Retina (tissue), 1 donor: ENCODE measurements at places on chromosomes 6 and 20.
A peak's percentile ranks its signal among the peaks of the same experiment; 100 is the strongest.

DNA sequence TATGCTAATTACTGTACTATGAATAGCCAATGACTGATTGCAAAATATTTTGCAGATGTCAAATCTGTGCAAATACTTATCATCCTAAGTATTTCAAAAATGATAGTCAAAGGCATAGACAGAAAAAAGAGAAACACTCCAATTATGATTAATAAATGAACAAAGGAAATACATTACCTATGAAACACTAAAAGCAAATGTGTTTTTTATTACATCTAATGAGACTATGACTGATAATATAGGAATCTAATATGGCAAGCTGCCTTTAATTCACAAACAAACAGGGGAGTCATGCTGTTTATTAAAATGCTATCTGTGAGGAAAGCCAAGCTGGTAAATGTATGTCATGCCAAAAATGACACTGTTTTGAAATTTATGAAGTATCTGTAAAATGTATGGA is 713.2 kb upstream of the NRSN1 start:
- no peak for DNase-seq

DNA sequence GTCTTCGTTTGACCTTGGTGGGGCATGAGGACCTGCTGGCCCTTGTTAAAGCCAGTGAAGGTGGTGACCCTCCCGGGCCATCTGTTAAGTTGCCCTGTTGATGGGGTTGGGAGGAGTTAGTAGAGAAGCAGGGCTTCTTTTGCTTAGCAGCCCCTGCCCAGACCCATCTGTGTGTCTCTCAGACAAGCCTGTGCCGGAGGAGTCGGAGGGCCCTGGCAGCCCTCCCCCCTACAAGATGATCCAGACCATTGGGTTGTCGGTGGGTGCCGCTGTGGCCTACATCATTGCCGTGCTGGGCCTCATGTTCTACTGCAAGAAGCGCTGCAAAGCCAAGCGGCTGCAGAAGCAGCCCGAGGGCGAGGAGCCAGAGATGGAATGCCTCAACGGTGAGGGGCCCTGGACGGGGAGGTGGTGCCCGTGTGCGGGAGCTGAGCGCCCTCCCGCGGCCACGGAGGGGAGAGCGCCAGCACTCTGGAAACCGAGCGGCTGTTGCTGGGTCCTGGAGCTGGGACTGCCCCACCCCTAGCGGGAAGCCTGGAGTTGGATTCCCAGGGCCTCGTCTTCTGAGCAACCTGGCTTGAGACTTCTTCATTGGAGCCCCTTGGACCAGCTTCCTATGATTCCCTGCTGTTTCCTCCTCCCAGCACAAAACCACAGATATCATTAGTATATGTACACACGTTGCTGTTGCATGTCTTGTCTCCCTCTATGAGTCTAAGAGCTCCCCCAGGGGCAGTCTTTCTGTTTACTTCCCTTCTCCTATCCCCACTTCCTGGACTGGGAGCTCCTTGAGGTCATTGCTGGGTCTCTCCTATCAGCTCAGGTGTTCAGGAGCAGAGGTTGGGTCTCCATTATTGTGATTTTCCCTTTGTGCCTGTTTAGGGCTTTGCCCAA is 27.6 kb upstream of the SRF start:
- peak; percentile 97 for DNase-seq

- DNase-seq = no peak
Observed at GRCh38 chr20:49045440-49046086, 549 bp upstream of the CSE1L start.

- DNase-seq = no peak
Observed at GRCh38 chr6:30719356-30719755, 796 bp upstream of the TUBB start.

- DNase-seq = no peak
Observed at GRCh38 chr6:21235162-21235561, 358.4 kb upstream of the SOX4 start.

GRCh38 chr6:40894962-40895799 is 143.8 kb downstream of the UNC5CL start:
- DNase-seq = peak; percentile 52

- no peak for DNase-seq
Observed at GRCh38 chr6:157206359-157206815, 116.9 kb downstream of the TMEM242 start.

- DNase-seq = no peak
Observed at GRCh38 chr20:57435105-57435497, 43.9 kb downstream of the RBM38 start.

- no peak for DNase-seq
Observed at GRCh38 chr20:56956534-56956933, 309.9 kb downstream of the BMP7 start.
